Activated CD4-positive, alpha-beta T cell treated with anti-CD3 and anti-CD28 coated beads for 48 hours (primary cell): ENCODE measurements at places on chromosomes 7 and 10.
A peak's percentile ranks its signal among the peaks of the same experiment; 100 is the strongest.

DNA sequence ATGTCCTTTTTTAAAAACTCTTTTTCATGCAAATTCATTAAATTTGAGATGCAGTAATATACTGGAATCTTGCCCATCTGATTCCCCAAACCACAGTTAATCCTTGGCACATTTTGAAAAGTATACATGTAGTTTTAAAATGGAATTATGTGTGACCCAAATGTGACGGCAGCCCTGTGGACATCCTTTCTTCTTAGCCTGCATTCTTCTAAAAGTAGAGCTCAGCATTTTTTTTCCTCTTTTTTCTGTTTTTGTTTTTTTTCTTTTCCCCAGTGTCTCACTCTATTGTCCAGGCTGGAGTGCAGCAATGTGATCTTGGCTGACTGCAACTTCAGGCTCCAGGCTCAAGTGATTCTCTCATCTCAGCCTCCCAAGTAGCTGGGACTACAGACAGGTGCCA lies 338.9 kb downstream of the GALNT17 start:
- no peak for DNase-seq

DNA sequence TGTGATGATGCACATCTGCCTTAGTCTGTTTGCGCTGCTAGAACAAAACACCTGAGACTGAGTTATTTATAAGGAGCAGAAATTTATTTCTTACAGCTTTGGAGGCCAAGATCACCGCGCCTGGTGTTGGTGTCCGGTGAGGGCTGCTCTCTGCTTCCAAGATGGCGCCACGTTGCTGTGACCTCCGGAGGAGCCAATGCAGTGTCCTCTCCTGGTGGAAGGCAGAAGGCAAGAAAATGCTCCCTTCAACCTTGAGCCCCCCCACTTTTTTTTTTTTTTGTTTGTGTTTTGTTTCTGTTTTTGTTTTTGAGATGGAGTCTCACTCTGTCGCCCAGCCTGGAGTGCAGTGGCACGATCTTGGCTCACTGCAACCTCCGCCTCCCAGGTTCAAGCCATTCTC lies 16.0 kb upstream of the ACTR3B start:
- DNase-seq = no peak

GRCh38 chr7:12226756-12227155 lies 15.7 kb downstream of the TMEM106B start:
- no peak for DNase-seq

- DNase-seq = no peak
Measured at GRCh38 chr7:110620110-110620735, 470.7 kb upstream of the LRRN3 start.

- DNase-seq = peak; percentile 58
Measured at GRCh38 chr7:6250364-6250833, 22.0 kb downstream of the CYTH3 start.
